ENCODE measurements at places on chromosomes 1 and 21.

DNA sequence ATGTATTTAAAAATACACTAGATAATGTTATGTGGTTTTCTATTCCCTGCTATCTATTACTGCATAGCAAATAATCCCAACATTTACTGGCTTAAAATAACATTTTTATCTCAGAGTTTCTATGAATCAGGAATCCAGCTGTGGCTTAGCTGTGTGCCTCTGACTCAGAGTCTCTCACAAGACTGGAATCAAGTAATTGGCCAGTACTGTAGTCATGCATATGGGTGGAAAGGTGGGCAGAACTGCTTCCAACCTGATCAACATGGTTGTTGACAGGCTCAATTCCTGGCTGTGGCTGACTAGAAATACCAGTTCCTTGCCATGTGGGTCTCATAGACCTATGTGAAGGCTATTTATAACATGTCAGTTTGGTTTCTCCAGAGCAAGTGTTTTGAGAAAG lies 131.8 kb downstream of the PDE4B start:
- peak; percentile 65 for DNase-seq

GRCh38 chr1:246726881-246727280 lies 2.7 kb downstream of the SCCPDH start:
- no peak for DNase-seq

DNA sequence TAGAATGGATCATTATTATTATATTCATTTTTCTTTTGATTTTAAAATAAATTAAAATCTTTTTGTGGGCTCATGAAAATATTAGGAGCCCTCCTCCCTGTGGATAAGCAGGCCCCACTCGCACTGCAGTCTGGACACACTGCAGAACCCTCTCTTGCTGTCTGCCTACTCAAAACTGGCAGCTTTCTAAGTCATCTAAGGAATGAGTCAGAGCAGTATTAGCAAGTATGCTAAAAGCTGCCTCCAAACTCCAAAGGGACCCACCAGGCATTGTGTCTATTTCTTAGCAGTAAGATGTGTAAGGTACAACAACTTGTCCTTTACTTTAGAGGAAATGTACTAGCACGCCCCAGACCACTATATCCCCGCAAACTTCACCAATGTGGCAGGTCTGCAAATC lies 108.8 kb downstream of the SYF2 start:
- DNase-seq, result no peak

GRCh38 chr1:222465211-222466041 lies 82.5 kb downstream of the HHIPL2 start:
- DNase-seq, result no peak

DNA sequence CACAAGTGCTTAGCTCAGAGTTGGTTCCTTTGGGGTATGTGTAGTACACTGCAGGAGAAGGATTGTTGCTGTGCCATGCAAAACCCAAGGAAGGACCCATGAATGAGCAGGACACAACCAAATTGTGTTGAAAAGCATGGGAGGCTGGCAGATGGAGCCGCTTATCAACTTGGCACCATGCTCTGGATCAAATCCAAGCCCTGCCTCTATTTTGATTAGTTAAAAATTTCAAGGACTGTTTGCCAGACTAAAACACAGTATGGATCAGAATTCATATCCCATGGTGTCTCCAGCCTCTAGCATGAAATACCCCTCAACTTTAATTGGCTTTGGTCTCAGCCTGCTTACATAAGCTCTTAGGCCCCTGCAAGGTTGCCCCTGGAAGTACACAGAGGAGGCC lies 27.8 kb downstream of the CCDC185 start:
- no peak for DNase-seq

GRCh38 chr1:8706995-8707396 lies 110.4 kb downstream of the RERE start:
- DNase-seq, result no peak

DNA sequence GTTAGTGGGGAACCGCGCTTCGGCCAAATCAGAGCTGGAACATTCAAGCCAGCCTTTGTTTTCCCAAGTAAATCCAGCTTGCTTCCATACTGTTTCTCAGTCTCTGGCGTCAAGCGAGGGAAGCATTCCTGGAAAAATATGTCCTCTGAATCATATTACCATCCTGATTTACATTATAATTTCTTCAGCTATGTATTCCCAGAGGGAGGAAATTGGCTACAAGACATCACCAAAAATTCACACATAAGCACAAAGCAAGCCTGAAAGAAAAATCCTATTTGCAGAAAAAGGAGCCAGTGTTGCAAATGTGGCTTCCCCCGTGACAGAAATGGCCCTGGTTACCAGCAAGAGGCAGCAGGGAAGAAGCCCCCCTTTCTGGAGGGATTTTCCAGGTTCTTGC lies 233.3 kb downstream of the KCNJ6 start:
- DNase-seq, result no peak

GRCh38 chr1:209335178-209335577 lies 248.3 kb upstream of the CAMK1G start:
- no peak for DNase-seq

GRCh38 chr1:227789084-227790033 lies 26.1 kb upstream of the PRSS38 start:
- no peak for DNase-seq

DNA sequence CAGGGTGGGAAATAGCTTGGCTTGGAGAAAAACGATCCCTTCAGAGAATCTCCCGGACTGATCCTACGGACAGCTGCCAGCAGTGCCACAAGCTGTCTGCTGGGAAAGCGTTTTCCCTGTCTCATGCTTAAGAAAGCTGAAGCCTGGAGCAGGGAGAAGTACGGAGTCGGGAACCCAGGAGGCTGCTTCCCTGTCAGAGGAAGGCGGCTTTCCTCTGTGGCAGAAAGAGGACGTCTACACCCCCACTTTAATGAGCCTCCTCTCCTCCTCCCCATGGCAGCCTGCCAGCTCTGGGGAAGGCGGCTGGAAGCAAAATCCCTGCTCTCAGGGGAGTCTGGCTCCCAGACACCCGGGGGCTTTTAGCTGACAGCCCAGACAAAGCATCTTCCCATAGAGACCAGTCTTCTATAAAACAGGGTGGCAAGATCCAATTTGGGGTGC lies 7.3 kb downstream of the KIF21B start:
- no peak for DNase-seq

DNA sequence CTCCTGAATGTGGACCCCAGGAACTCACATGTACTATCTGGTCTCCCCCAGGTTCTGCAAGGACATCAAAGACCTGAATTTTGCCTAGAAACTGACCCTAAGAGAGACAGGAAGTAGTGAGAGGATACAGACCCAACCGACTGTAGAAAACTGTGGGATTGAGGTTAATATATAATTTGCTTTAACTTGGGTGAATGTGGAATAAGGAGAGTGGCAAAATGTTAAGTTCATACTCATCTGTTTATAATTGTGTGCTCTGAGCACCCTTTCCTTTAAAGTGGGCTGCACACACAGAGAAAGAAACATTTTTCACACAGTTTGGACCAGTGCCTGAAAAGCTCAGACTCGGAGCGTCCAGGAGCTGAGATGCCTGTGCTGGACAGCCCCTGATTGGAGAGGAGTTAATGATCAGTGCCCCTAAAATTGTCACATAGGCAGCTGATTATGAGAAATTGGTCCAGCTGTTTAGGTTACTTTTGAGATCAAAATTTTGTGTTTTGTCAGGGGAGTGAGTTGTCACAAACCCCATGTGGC lies 37.2 kb downstream of the ROR1 start:
- DNase-seq, result no peak

- DNase-seq, result no peak
These were observed 108.2 kb upstream of the OLIG2 start for GRCh38 chr21:32917362-32918135.

DNA sequence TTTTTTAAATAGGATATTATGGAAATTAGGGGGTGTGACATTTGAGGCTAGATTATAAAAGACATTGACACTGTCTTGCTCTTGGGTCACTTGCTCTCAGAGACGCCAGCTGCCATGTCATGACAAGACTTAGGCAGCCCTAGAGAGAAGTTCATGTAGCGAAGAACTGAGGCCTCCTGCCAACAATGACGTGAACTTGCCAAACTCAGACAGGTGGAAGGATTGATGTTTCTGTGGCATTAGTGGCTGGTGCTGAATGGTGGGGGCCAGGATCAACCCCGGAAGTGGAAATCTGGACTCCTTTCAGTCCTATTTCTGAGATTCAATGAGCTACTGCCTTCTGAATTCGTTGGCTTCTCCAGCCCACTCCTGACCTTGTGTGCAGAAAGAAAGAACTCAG lies 14.7 kb downstream of the NCF2 start:
- no peak for DNase-seq

DNA sequence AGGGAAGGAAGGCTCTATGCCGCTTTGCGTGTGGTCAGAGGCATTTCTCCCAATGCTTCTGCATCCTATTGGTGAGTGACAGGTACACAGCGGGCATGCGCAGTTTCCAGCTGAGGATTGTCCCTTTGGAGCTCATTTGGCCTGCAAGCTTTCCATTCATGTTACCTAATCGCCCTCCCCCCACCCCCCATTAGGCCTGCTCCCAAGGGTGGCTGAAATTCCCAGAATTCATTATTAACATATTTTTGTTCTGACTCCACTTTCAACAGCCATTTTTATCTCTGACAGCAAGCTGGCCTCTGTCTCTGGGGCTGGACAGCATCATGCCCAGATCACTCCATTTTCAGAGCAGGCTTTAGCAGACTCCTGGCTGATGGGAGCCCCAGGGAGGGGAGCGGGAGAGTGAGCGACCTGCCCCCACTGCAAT lies 25.6 kb downstream of the MIS18A start:
- no peak for DNase-seq

- no peak for DNase-seq
These were observed 3.2 kb upstream of the KRTAP19-8 start for GRCh38 chr21:31041295-31042079.

DNA sequence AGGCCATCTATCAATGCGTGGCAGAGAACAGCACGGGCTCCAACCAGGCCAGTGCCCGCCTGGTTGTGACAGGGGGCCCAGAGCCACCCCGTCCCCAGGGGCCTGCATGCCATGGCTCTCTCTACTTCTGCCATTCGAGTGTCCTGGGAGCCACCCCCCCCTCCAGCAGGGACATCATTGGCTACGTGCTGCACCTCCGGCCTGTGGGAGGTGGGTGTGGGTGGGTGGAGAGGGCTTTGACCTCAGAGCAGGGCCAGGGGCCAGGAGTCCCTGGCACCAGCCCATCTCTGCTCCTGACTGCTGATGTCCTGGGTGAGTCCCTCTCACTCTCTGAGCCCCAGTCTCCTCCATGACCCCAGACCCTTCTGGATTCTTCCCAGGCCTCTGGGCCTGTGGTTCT lies 25.3 kb downstream of the SLC27A3 start:
- DNase-seq, result no peak

GRCh38 chr1:10693497-10694273 lies 102.8 kb downstream of the CASZ1 start:
- DNase-seq, result no peak

DNA sequence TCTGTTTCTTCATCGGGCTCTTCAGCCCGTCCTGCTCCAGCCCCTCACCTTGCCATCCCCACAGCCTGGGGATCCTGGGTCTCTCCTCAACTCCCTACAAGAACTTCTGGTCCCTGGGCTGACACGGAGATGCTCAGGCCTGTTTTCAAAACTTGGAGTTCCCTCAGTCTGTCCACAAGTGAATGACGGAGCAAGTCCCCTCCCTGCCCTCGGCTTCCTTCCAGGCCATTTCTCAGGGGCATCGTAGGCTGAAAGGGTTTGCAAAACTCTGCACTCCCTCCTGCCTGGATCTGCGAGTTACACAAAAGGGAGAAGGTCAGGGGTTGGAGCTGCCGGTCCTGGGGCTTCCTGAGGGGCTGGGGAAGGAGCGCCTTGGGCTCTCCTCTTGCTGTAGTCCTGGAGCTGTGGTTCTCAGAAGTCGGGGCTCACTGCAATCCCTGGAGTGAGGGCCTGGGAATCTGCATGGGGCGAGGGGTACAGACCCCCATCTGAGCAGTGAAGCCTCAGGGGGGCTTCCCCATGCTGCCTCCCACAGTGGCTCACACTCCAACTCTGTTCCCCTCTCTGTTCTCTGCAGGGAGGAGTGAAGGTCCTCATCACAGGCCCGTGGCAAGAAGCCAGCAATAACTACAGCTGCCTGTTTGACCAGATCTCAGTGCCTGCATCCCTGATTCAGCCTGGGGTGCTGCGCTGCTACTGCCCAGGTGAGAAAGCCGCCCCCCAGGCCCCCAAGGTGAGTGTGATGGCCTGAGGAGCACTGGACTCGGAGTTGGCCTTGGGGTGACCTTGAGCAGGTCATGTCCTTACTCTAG lies 100.6 kb upstream of the VAMP3 start:
- no peak for DNase-seq

DNA sequence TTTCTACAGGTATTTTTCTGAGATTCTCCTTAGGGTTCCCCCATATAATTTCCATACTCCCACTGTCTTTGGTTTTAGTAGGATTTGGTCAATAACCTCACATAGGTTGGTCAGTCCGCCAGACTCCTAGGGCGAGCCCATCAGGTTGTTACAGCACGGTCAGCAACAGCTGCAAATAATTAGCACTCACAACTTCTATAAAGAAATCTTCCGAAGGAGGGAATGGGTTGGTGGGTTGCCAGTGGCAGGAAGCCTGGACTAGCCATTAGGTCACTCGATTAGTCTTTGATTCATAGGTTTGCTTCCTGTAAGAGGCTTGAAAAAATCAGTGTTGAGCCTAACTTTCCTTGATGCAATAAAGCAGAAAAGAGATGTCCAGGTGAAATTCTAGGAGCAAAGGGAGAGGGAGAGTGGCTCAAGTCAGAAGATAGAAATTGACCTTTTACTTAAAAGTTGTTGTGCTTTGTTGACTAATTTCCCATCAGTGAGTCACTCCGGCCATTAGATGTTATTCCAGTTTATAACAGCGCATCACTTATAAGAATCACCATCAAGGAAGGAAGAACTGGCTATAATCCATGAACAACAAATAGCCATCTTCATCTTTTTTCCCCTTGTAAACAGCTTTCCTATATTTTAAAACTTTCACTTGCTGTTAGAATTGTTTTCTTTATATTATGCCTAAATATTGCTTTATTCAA lies 88.3 kb downstream of the TPR start:
- no peak for DNase-seq

All from epithelial cell of prostate (primary cell).